ENCODE measurements at places on chromosomes 5 and 9.

DNA sequence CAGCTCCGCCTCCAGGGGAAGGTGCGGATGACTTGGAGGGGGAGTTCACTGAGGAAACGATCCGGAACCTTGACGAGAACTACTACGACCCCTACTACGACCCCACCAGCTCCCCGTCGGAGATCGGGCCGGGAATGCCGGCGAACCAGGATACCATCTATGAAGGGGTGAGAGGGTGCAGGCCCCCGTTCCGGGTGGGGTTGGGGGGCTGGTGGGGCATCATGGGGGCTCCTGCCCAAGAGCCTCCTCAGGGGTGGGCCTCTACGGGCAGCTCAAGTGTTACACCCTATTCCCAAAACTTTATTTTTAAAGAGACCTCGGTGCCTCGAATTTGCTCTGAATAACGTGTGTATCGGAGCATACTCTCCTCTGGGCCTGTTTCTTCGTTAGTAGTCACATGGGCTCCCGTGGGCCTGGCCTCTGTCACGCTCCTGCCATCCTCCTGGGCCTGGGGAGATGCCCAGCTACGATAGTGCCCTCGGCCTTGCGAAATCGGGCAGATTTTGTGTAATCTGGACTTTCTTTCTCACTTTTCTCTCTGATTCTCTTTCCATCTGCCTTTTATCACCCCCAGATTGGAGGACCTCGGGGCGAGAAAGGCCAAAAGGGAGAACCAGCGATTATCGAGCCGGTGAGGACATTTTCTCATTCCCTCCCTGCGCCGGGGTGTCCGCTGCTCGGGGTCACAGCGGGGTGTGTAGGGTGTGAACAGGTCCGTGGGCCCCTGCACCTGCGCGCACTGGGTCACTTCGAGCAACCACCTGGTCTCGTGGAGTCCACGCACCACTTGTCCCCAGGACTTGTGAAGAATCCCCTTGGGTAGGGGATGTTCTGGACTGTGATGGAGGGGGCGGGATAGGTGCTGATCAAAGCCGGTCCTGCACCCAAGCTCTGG, 90.1 kb downstream of the COL5A1 start:
- no peak for DNase-seq

- DNase-seq = no peak
Measured at GRCh38 chr5:63125862-63126261, 547.2 kb downstream of the LRRC70 start.

- DNase-seq = no peak
Measured at GRCh38 chr5:73986729-73987128, 360.7 kb downstream of the ARHGEF28 start.

- DNase-seq = no peak
Measured at GRCh38 chr5:39774605-39775004, 349.8 kb upstream of the DAB2 start.

GRCh38 chr5:92562065-92562464, 1019.0 kb downstream of the NR2F1-AS1 start:
- no peak for DNase-seq

- DNase-seq = no peak
Measured at GRCh38 chr9:1200847-1201251, 150.7 kb downstream of the DMRT2 start.

DNA sequence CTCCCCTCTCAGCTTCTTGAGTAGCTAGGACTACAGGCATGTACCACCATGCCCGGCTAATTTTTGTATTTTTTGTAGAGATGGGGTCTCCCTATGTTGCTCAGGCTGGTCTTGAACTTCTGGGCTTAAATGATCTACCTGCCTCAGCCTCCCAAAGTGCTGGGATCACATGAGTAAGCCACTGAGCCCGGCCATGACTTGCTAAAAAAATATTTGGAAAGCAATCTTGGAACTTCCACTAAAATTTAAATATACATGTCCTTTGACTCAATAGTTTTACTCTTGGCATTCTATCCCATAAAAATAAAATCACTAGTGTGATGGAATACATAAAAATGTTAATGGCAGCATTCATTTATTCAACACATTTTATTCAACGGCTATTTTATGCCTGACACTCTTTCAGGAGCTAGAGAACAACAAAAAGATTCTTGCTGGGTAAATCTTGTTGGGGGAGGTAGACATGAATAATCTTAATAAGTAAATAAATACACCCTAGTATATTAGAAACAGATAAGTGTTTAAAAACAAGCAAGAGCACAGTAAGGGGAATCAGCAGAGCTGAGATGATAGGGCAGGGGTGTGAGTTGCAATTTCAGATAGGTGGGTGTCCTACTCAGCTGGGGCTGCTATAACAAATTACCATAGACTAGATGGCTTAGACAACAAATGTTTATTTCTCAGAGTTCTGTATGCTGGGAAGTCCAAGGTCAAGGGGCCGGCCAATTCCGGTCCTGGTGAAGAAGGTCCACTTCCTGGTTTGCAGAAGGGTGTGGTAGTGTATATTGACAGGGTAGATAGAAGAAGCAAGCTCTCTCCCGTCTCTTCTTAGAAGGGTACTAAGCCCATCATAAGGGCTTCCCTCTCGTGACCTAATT, 50.7 kb downstream of the KCNV2 start:
- DNase-seq = no peak

GRCh38 chr9:2833096-2833495, 10.8 kb downstream of the PUM3 start:
- DNase-seq = no peak

- no peak for DNase-seq
Measured at GRCh38 chr5:79091064-79091463, 20.5 kb upstream of the BHMT start.

DNA sequence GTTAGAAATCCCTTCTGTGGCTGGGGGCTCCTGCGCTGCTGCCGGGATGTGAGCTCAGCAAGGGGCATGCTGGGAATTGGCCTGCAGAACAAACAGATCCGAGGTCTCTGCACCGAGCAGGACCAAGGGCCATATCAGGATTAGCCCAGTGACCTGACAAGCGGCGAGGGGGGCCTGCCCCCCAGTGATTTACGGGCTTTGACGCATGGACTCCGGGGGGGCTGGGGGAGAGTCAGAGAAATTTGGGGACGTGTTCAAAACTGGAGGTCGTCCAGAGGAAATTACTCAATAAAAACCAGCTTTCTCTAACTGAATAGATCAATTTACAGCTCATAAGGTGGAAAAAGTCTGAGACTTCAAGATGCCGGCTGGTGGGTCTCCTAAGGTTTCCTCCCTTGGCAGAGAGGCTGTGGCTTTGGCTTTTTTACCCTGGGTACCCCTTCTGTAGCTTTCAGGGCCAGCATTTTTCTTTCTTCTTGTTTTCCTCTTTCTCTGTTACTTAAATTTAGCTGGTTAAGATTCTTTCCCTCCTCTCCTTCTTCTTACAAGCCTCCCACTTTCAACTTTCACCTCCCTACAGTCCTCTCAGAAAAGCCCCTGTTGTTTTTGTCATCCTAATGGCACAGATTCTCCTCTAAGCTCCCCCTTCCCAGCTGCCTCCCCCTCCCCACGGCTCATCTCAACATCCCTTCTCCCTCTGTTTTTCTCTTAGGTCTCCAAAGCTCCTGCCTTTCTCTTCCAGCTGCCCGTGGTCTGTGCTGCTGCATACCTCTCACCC, 551.0 kb downstream of the CCDC171 start:
- no peak for DNase-seq

DNA sequence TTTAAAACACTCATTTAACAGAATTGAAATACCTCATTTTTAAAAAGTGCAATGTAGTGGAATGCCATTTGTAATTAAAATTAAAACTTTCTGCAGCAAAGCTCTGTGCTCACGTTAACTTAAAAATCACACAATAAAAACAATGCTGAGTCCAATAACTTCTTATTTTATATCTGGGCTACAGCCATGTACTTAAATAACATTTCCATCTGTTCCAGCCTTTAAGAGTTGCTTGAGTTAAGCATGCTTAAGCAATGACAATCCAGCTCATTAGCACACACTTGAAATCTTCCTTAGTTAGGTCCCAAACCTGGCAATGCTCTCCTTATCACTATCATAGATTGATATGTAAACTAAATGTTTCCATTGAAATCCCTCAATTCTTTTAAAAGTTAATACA, 132.3 kb upstream of the CDH12 start:
- no peak for DNase-seq

- no peak for DNase-seq
Measured at GRCh38 chr9:77648234-77649108, at the start of gene GNA14. GNA14 (minus strand) TSS chr9:77648322; CDS start chr9:77647793, 529 bp downstream.

GRCh38 chr5:113167985-113168384, 191.4 kb downstream of the DCP2 start:
- DNase-seq = no peak

- DNase-seq = no peak
Measured at GRCh38 chr9:112130347-112130746, 44.8 kb downstream of the SUSD1 start.

GRCh38 chr9:125260561-125260960, 1.1 kb upstream of the GAPVD1 start:
- DNase-seq = no peak

DNA sequence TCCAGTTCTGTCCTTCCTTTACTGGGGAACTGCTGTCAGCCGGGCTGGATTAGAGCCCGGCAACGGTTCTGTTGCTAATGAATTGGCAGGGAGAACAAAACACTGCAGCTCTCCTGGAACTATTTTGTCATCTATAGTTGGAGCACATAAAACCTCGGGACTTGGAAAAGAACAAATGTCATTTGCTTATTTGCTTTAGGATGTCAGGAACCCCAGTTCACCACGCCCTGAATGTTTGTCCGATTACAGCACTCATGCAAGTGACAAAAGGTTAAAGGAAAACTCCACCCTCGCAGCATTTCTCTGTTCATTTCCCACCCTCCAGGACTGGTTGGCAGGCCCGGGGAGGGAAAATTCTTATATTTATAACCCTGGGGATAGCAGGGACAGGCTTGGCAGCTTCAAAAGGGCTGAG, 66.4 kb upstream of the PLPP1 start:
- DNase-seq = no peak

- no peak for DNase-seq
Measured at GRCh38 chr5:118095115-118095514, 893.2 kb downstream of the DTWD2 start.

GRCh38 chr5:61329550-61330128, 2.4 kb upstream of the ZSWIM6 start:
- no peak for DNase-seq

GRCh38 chr5:92990771-92991170, 590.2 kb downstream of the NR2F1-AS1 start:
- DNase-seq = no peak

GRCh38 chr5:154860765-154861164, 2.3 kb downstream of the CNOT8 start:
- DNase-seq = no peak
